ENCODE measurements at places on chromosomes 7 and 10. TPM values are rescaled to one million over a fixed set of nuclear protein-coding genes. Genes with fewer than 3 reads are reported as not detected.

TDRD1 gene
- total RNA-seq, result not detected

ATG9B gene
- not detected for total RNA-seq

CPED1 gene
- total RNA-seq, result 15.8 TPM

ADAMTS14 gene
- total RNA-seq, result 1.2 TPM

HPSE2 gene
- total RNA-seq, result 0.57 TPM

FZD1 gene
- 6.1 TPM for total RNA-seq

PNLIPRP1 gene
- not detected for total RNA-seq

INA gene
- not detected for total RNA-seq

ZRANB1 gene
- total RNA-seq, result 17.1 TPM

OSBPL3 gene
- 15.4 TPM for total RNA-seq

TAS2R4 gene
- total RNA-seq, result 0.20 TPM

NUTM2E gene
- 0.05 TPM for total RNA-seq

PIP gene
- not detected for total RNA-seq

ARHGAP21 gene
- 22.3 TPM for total RNA-seq

CRPPA gene
- total RNA-seq, result 2.5 TPM

C10orf53 gene
- not detected for total RNA-seq

THSD7A gene
- 3.1 TPM for total RNA-seq

HSPB1 gene
- 204 TPM for total RNA-seq

DOCK1 gene
- 22.2 TPM for total RNA-seq

KCP gene
- not detected for total RNA-seq

DNAH11 gene
- 1.5 TPM for total RNA-seq

CRYGN gene
- total RNA-seq, result not detected

ZNF804B gene
- total RNA-seq, result not detected

FUOM gene
- 0.27 TPM for total RNA-seq

SPDYE16 gene
- total RNA-seq, result 0.22 TPM

CLEC5A gene
- not detected for total RNA-seq

PPP1R3A gene
- not detected for total RNA-seq

SPDYE18 gene
- not detected for total RNA-seq

GCK gene
- not detected for total RNA-seq

PRTFDC1 gene
- 15.3 TPM for total RNA-seq

APBB1IP gene
- total RNA-seq, result 0.37 TPM

SLC16A9 gene
- 0.07 TPM for total RNA-seq

NEUROD6 gene
- total RNA-seq, result not detected

KCNMA1 gene
- 16.1 TPM for total RNA-seq

RNF133 gene
- not detected for total RNA-seq

ZCWPW1 gene
- 5.2 TPM for total RNA-seq

RNF32 gene
- total RNA-seq, result 0.47 TPM

EN2 gene
- total RNA-seq, result not detected

CHRM2 gene
- total RNA-seq, result 1.1 TPM

HOXA11 gene
- total RNA-seq, result 1.1 TPM

CNTNAP2 gene
- total RNA-seq, result not detected

BET1 gene
- 47.2 TPM for total RNA-seq

EIF5AL1 gene
- total RNA-seq, result 0.59 TPM

IRF5 gene
- total RNA-seq, result 1.8 TPM

ARID5B gene
- 43.9 TPM for total RNA-seq
